CD8-positive, alpha-beta memory T cell (primary cell): ENCODE measurements at places on chromosomes 1 and 21. TPM values are rescaled to one million over a fixed set of nuclear protein-coding genes. Genes with fewer than 3 reads are reported as not detected.

TLCD4 gene
- not detected for polyA plus RNA-seq

GIPC2 gene
- 0.40 TPM for polyA plus RNA-seq

LENEP gene
- not detected for polyA plus RNA-seq

DNA sequence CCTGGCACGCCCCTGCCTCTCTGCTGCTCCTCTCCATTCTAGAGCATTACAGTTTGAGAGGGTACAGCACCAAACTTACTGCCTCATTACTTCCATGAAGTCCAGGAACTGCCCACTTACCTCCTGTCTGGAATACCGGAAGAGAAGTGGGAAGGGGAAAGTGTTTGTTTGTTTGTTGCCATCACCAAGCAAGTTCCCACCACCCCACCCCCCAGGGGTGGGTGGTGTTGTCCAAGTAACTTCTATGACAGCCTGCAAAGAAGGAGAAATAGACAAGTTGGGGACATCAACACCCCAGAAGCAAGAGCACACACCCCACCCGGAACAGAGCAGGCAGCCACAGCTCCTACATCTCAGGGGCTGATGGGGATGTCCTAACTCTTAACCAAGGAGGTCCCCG is 18.0 kb downstream of the OPTC start:
- H3K27me3 ChIP-seq = no peaks in the 10 kb centered on the region
- H3K4me1 ChIP-seq = peaks cover 21% of the 10 kb centered on the region
- H3K27ac ChIP-seq = no peak overlapping the region
- DNase-seq = no peak

GRCh38 chr1:90274376-90274775 is 279.5 kb downstream of the ZNF326 start:
- H3K27ac ChIP-seq = no peak overlapping the region
- H3K27me3 ChIP-seq = no peaks in the 10 kb centered on the region
- DNase-seq = no peak

GRCh38 chr1:227315629-227316346 is 2.5 kb downstream of the CDC42BPA start:
- no peak for DNase-seq
- peaks cover 5% of the 10 kb centered on the region for H3K4me1 ChIP-seq
- peaks cover 21% of the 10 kb centered on the region for H3K27me3 ChIP-seq

DNA sequence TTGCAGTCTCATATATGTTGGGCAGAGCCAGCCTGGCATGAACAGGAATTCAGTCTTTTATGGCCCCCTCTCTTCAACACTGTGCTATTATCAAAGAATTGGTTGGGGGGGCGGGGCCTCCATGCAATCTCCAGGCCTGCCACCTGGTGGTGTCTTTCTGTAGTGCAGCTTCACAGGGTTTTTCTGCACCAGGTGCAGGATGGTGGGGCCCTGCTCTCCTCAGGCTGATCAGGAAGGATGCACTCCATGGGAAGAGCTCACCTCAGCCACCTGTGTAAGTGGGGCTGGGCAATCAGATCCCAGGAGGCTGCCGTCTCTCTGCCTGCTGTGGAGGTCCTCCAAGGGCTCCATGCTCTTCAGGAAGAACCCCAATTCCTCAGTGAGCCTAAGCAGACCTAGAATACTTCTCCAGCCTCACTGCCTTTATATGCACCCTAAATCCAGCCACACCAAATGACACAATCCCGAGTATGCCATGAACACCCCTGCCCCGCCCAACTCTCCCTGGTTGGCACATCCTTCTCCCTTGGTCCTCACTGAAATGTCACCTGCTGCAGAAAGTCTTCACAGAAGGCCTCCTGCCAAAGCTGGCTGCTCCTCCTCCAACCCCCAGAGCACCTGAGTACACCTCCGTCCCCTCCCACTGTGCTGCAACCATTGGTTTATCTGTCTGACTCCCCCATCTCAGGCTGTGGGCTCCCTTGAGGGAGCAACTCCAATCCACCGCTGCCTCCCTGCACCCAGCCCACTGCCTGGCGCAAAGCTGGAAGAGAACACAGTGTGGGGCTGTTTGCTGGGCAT is 16.5 kb downstream of the STK40 start:
- peaks cover 70% of the 10 kb centered on the region for H3K4me1 ChIP-seq
- H3K27me3 ChIP-seq = no peaks in the 10 kb centered on the region
- H3K4me3 ChIP-seq = no peak overlapping the region

- H3K4me3 ChIP-seq = no peak overlapping the region
- DNase-seq = no peak
- no peak overlapping the region for H3K27ac ChIP-seq
- H3K36me3 ChIP-seq = no peaks in the 10 kb centered on the region
- H3K27me3 ChIP-seq = peaks cover 14% of the 10 kb centered on the region
These were observed 66.6 kb downstream of the MAP3K21 start for GRCh38 chr1:233393926-233394680.

DNA sequence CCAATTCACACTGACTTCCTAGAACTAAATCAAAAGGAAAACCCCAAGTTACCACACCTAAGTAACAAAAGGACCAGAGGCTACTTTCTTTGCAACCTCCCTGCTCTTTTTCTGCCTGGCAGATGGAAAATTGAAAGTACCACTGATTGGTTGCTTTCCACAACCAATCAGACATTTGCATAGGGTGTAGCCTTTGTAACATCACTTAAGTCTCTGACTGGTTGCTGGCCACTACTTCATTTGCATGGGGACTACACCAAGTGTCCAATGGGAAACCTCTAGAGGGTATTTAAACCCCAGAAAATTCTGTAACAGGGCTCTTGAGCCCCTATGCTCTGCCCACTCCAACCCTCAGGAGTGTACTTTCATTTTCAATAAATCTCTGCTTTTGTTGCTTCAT is 365.0 kb downstream of the LTN1 start:
- H3K4me3 ChIP-seq = no peak overlapping the region
- no peak for DNase-seq
- H3K27ac ChIP-seq = no peak overlapping the region
- H3K36me3 ChIP-seq = no peaks in the 10 kb centered on the region

DNA sequence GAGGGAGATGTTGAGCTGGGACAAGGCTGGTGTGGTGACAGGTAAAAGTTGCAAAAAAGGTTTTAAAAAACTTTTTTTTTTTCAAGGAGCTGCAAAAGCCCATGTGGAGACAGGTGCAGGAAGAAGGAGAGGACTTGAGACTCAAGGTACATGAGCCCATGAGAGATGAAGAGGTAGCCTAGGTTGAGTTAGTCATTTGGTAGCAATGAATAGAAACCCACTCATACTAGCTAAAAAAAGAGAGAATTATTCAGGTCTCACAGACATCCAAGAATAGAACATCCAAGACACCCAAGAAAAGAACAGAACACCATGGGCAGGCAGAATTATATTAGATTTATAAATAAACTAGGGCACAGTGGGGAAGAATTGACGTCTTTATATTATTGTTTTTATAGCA is 65.1 kb downstream of the PCP4 start:
- H3K36me3 ChIP-seq = no peaks in the 10 kb centered on the region
- no peak overlapping the region for H3K27ac ChIP-seq
- no peaks in the 10 kb centered on the region for H3K27me3 ChIP-seq
- no peak for DNase-seq
- no peaks in the 10 kb centered on the region for H3K4me1 ChIP-seq

- no peak for DNase-seq
- no peaks in the 10 kb centered on the region for H3K36me3 ChIP-seq
- no peak overlapping the region for H3K4me3 ChIP-seq
- no peak overlapping the region for H3K27ac ChIP-seq
- no peaks in the 10 kb centered on the region for H3K4me1 ChIP-seq
These were observed 158.8 kb downstream of the URB2 start for GRCh38 chr1:229784834-229785233.
